Dorsolateral prefrontal cortex (tissue), 122 donors: ENCODE measurements at places on chromosomes 11 and 22.

GRCh38 chr11:106077609-106078455 is at the start of gene AASDHPPT:
Gene AASDHPPT, plus strand, starts transcription at chr11:106077662. Its CDS starts 49 bp downstream, at chr11:106077711.
- DNase-seq, result no peak

DNA sequence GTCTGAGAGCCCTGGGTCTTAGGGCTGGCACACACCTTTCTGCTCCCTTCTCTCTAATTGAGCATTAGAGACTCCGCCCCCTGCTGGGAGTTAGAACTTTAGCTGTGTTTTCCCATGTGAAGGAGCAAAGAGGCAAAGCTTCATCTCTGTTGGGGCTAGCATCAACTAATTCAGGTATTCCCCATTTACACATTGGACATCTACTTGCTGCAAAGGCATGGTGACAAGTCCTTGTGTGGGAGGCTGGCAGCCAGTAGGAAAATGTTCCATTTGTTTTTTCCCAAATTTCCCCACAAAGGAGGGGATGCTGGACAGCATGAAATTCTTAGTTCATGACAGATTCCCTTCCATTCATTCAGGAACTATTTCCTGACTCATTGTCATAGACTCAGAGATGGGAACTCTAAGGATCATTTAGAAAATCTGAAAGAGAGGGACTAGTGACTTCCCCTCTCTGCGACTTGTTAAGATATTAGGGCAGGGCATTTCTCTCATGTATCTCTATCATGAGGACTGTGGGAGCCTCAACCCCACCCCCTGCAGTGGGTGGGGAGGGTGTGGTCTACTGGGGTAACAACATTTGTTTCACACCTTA is 3.6 kb downstream of the CD44 start:
- DNase-seq, result no peak

DNA sequence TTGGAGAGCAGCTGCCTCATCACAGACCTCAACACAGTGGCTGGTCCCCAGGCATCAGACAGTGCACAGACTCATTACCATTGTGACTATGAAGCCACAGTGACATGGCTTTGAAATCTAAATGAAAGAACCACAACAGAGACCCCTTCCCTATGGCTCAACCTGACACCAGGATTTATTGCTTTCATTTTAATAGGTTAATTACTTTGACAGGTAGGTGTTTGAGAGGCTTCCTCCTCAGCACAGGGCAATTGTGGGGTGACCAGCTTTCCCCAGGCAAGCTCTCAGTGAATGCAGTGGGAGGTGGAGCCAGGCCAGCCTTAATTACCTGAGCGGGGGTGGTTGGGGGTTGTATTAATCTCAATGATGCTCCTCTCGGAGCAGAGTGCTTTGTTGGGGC is 102.3 kb downstream of the CHST1 start:
- DNase-seq, result no peak

DNA sequence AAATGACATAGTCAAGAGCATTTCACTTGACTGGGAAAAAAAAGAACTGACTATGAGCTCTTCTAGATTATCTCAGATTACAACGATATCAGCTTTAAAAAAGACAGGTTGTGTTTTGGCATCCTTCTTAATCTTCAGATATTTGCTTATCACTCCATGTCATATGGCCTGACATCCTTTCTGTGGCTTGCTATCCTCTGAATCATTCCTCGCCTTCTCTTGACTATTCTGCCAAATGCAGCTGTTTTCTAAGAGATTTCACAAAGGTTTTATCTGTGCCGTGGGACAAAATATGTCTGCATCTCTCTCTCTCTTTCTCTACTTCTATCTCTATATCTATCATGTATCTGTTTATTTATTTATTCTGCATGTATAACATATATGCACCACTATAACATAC is 746.1 kb downstream of the CNTN5 start:
- no peak for DNase-seq

DNA sequence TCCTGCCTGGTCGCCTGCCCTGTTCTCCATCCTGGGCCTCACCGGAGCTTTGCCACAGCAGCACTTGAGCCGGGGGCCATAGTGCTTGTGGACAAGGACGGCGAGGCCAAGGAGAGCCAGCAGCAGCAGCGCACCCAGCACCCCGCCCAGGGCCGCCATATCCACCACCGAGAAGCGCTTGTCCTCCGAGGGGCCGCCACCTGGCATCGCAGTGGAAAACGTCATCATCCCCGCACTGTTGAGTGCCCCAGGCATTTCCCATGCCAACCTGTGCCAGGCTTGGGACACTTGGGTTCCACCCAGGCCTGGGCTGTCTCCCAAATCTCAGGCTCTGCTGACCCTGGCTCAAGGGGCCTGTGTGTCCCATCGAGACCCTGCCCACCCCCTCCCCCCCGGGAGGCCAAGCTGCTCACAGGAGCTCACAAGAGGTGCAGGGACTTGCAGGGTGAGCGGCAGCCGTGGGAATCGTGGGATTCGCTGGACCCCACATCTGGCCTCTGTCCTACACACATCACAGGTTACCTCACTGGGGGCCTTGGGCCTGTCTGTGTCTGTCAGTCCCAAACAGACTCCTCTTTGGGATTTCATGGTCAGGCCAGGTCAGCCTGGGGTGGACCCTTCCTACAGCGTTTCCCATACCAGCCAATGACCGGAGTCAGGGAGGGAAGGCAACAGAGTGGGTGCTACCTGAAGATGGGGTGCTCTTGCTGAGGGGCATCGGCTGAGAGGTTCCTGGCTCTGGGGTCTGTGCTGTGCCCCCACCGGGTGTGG is 2.3 kb upstream of the IRF7 start:
- DNase-seq, result no peak

- no peak for DNase-seq
These were observed 76.5 kb downstream of the PACSIN2 start for GRCh38 chr22:42938449-42938848.

DNA sequence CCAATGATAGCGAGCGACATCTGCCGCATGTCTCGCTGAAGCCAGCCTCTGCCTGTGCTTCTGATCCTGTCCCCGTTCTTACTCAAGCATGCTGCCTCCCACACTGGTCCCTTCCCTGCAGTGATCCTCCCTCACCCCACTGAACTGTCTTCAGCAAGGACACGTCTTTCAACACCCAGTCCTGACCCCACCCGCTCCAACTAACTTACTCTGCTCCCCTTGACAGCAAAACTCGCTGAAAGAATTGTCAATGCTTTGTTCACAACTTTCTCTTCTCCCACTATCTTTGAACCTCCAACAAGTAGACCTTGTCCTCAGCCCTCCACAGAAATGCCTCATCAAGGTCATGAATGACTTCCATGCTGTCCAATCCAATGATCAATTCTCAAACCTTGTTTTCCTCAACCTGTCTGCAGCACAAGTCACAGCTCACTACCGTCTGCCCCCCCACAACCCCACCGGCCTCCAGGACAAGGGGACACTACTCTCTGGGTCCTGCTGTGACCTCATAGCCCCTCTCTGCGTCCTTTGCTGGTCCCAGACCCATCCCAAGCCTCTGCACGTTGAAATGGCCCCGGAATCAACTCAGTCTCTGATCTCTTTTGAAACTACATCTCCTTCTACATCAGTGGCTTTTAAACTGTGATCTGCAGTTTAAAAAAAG is 108.0 kb downstream of the MICAL3 start:
- DNase-seq, result no peak

DNA sequence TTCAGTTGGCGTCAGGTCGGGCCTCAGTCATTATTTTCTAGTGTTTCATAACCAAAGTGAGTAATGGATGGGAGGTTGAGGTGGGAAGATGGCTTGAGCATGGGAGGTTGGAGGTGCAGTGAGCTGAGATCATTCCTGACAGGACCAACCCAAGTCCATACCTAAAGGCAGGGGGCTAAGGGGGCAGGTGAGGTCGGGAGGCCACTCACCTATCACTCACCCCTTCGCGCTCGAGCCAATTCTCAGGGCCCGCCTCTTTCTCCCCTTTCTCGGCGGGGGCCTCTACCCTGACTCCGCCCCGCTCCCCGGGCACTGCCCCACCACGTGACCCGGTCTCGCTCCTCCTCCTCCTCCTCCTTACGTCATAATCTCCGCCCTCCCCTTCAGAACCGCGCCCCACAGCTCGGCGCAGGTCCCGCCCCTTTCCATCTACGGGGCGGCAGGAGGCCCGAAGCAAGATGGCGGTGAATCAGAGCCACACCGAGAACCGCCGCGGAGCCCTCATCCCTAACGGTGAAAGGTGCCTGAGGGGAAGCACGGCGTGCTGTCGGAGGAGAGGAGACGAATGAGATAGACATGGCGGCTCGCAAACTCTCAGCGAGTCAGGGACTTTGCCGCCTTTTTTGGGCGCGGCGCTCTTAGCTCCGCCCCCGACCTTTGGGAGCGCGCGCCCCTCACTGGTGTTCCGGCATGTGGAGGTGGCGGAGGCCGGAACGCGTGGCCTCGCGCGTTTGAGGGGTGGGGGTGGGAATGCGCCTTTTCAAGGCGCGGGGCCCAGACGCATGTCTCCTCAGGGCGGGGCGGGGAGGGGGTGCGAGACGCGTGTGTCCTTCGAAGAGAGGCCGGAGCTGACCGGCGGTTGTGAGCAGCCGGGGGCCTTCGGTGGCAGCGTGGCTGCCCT is at the start of gene WBP2NL:
Gene WBP2NL (plus strand): TSS at position 428 of the 901 bp plus-strand sequence. CDS start 31 bp downstream, at position 459.
- peak; percentile 89 for DNase-seq

DNA sequence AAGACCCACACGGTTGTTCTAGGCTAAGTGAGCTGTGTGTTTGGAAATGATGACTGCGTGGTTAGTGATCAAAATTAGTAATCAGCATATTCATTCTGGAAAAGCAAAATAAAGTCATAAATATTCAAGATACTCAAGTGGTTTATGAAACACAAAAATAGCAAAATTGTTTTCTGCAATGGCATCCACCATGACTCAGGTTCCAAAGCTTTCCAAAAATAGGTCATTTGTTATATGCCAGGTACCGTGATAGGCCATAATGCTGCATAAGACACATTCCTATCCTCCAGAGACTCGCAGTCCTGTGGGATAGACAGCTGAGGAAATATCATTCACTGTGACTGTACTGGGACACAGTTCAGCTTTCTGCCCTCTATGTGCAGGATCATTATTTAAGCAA is 2.4 kb upstream of the ATL3 start:
- DNase-seq, result no peak

DNA sequence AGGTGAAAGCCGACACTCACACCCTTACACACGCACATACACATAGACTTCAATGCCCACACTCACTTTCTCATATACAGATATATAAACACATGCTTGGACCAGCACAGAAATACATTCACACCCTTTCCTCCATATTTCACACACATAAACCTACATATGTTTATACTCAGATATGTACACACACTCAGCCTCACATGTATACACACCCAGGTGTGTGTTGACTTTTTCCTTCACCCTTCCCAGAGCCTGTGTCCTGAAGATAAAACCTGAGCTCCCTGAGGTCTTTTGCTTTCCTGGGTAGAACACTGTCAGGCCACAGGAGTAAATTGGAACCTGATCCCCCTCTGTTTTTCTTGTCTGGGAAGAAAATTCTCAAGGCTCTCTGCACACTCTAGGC is 62.8 kb downstream of the INSC start:
- no peak for DNase-seq

DNA sequence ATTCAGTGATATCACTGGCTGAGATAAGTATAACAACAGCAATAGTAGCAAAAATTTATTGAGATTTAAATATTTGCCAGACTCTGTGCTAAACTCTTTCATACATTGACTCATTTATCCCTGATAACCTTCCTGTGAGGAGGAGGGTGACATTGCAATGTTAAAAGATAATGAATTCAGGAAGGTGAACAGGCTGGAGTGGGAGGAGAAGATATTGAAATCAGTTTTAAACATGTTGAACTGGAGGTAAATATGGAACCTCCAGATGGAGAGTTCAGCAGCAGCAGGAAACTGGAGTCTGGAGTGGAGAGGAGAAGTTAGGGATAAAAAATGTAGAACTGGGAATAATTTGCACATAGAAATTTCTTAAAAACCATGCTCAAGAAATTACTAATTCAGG is 142.0 kb upstream of the FAT3 start:
- DNase-seq, result no peak

- no peak for DNase-seq
These were observed 397.4 kb downstream of the SOX6 start for GRCh38 chr11:15958910-15959309.

DNA sequence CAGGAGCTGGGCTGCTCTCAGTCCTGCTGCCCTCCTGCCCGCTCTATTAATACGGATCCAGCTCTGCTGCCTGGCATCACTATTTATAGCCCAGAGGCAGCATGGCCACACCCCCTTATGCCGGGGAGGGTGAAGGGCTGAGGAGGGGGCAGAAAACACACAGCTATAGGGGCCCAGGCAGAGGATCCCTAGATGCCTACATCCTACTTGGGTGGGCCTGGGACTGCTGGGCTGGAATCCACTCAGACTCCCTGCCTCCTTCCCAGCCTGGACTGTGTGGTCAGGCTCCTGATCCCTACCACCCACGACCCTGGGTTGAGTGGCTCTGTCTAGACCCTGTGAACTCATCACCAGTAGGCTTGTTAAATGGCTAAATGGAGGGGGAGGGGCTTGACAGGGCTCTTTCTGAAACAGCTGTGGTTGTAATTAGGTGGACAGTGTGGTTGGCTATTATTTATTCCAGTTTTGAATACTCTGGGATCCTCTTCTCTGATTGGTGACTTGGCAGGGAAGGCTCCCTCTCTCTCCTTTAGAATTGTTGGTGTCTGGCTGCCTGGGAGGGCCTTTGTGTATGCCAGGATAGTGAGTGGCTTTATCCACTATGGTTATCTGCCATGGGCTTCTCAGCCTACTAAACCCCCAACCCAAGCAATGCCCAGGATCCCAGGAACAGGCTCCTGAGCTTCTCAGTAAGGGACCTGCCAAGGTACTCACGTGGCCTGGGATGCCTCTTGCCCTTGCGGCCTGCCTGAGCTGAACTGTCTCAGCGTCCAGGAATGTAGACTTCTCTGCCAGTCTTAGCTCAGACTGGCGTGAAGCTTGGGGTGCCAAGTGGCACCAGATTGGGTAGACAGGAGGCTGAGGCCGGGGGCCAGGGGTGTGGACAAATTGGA is 15.2 kb downstream of the PHLDB1 start:
- DNase-seq, result no peak

DNA sequence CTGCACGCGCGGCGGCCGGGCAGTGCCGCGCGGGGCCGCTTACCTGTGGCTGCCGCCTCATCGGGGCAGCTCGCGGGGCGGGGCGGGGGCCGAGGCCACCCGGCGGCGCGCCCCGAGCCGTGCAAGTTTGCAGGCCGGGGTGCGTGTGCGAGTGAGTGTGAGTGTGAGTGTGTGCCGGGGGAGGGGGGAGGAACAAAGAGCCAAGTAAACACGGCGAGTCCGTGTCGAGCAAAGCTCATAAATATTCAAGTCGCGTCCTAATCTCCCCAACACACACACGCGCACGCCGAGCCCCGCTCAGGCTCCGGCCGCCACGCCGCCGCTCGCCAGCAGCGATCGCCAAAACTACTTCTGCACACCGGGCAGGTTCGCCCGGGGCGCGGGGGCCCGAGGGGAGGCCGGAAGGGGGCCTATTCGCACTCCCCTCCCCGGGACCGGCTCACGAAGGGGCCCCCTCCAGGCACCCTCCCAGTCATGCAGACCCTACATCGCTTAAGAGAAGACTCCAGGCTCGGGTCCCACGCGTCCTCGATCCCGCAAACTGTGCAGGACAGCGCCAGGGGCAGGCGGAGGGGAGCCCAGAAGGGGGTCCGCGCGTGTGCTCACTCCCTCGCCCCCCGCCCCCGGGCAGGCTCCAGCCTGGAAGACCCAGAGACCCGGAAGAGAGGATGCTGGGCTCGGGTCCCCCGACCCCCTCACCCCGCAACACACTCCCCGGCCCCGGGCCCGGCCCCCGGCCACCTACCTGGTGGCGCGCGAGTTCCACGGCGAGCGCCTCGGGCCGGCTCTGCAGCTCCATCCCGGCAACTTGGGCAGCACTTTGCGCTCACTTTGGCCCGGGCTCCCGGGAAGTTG is 827 bp downstream of the PHF21B start:
- DNase-seq, result no peak

- DNase-seq, result no peak
These were observed 42.9 kb upstream of the DDI1 start for GRCh38 chr11:103993507-103993906.

GRCh38 chr22:44133161-44133560 is 47.6 kb upstream of the PARVG start:
- no peak for DNase-seq
